AML-193 (cell line): ENCODE measurements at places on chromosomes 7 and 10.

- DNase-seq, result no peak
Measured at GRCh38 chr7:94643771-94644545, 12.0 kb downstream of the SGCE start.

GRCh38 chr10:111703986-111704385 is 479.6 kb downstream of the GPAM start:
- no peak for DNase-seq

GRCh38 chr10:33835556-33835955 is 501.1 kb upstream of the NRP1 start:
- DNase-seq, result no peak

GRCh38 chr7:18416988-18417387 is 78.6 kb upstream of the HDAC9 start:
- no peak for DNase-seq

DNA sequence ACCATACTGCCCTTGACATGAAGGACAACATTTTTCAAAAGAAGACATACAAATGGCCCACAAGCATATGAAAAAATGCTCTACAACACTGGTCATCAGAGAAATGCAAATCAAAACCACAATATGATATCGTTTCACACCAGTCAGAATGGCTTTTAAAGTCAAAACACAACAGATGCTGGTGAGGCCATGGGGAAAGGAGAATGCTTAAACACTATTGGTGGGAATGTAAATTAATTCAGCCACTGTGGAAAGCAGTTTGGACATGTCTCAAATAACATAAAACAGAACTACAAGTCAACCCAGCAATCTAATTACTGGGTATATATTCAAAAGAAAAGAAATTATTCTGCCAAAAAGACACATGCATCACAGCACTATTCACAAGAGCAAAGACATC is 4.2 kb upstream of the NT5C3A start:
- no peak for DNase-seq
